Right atrium auricular region (tissue), 2 donors: ENCODE measurements at places on chromosomes 3 and 15. TPM values are rescaled to one million over a fixed set of nuclear protein-coding genes. Genes with fewer than 3 reads are reported as not detected.

- H3K27ac ChIP-seq: peak overlapping the region; percentile 63
- no peaks in the 10 kb centered on the region for H3K27me3 ChIP-seq
- H3K36me3 ChIP-seq: no peaks in the 10 kb centered on the region
- H3K4me1 ChIP-seq: peaks cover 88% of the 10 kb centered on the region
Observed at GRCh38 chr3:42179110-42179725, 86.8 kb downstream of the CCK start.

GRCh38 chr3:38644662-38645053, 4.8 kb downstream of the SCN5A start:
- no peaks in the 10 kb centered on the region for H3K4me1 ChIP-seq
- no peaks in the 10 kb centered on the region for H3K27me3 ChIP-seq
- DNase-seq: peak; percentile 58
- no peaks in the 10 kb centered on the region for H3K36me3 ChIP-seq
- no peak overlapping the region for H3K4me3 ChIP-seq

Gene C3orf49
- not detected for total RNA-seq

GRCh38 chr15:89122505-89123180, 34.4 kb downstream of the ABHD2 start:
- H3K4me1 ChIP-seq: no peaks in the 10 kb centered on the region
- peak overlapping the region; percentile 93 for H3K27ac ChIP-seq
- H3K36me3 ChIP-seq: peaks cover 59% of the 10 kb centered on the region

- DNase-seq: peak; percentile 2
- peaks cover 58% of the 10 kb centered on the region for H3K36me3 ChIP-seq
- no peak overlapping the region for H3K4me3 ChIP-seq
- no peaks in the 10 kb centered on the region for H3K27me3 ChIP-seq
- no peak overlapping the region for H3K27ac ChIP-seq
- no peaks in the 10 kb centered on the region for H3K4me1 ChIP-seq
Observed at GRCh38 chr15:52150871-52151270, 38.3 kb upstream of the BCL2L10 start.

Gene VEPH1
- total RNA-seq: 0.48 TPM

- H3K4me1 ChIP-seq: no peaks in the 10 kb centered on the region
- peak overlapping the region; percentile 46 for H3K27ac ChIP-seq
- no peak overlapping the region for H3K4me3 ChIP-seq
- no peaks in the 10 kb centered on the region for H3K27me3 ChIP-seq
- H3K36me3 ChIP-seq: no peaks in the 10 kb centered on the region
Observed at GRCh38 chr3:126102530-126102951, 18.6 kb upstream of the SLC41A3 start.

Gene PROK2
- 0.48 TPM for total RNA-seq

Gene HRH1
- 3.5 TPM for total RNA-seq

- no peak for DNase-seq
- no peaks in the 10 kb centered on the region for H3K4me1 ChIP-seq
- H3K36me3 ChIP-seq: no peaks in the 10 kb centered on the region
- H3K27me3 ChIP-seq: no peaks in the 10 kb centered on the region
Observed at GRCh38 chr15:51251556-51251955, 86.8 kb downstream of the CYP19A1 start.

- H3K36me3 ChIP-seq: no peaks in the 10 kb centered on the region
- no peaks in the 10 kb centered on the region for H3K4me1 ChIP-seq
- no peaks in the 10 kb centered on the region for H3K27me3 ChIP-seq
Observed at GRCh38 chr15:61396235-61396919, 167.3 kb upstream of the RORA start.

DNA sequence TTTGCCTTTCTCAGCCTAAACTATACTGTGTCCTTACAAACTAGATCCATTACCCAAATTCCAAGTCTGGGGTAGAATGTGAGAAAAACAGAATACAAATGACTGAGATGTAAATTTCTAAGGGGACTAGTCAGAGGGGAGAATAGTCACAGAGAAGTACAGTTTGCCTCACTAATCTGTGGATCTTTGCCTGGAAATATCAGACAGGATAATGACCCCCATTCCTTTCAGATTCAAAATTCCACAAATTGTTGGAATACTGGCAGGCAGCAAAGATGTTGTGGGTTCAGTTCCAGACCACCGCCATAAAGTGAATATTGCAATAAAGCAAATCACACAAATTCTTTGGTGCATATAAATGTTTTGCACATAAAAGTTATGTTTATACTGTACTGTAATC, 762.8 kb upstream of the NR2F2 start:
- DNase-seq: no peak
- H3K27me3 ChIP-seq: no peaks in the 10 kb centered on the region
- no peak overlapping the region for H3K27ac ChIP-seq
- no peaks in the 10 kb centered on the region for H3K36me3 ChIP-seq

Gene FNDC3B
- 57.6 TPM for total RNA-seq

Gene GASK1A
- total RNA-seq: 2.1 TPM
